ENCODE measurements at places on chromosomes 4 and X. TPM values are rescaled to one million over a fixed set of nuclear protein-coding genes. Genes with fewer than 3 reads are reported as not detected.

DNA sequence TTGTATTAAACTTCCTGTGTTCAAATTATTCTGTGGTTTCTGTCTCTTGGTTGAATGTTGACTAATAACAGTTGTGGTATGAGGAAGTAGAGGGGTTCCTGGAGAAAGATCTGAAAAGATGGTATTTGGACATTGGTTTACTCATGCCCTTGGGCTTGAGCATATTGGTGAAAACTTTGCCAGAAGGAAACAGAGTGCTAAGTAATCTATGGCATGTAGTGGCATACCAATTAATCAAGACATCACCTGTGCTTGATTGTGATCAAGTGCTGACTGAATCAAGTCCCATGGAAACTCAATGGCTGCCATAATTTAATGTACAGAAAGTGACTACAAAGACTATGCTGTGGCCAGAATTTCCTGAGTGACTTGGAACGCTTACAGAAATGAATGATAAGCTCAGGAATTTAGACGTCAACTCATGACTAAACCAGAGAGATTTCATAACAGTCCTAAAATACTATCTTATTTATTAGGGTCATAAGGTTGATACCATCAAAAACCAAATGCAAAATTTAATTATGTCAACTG lies 2062.9 kb downstream of the ARAP2 start:
- no peak for DNase-seq

- DNase-seq = no peak
Observed at GRCh38 chrX:149829751-149830191, 48.0 kb downstream of the MAGEA9 start.

GRCh38 chr4:75630937-75631329 lies 605 bp upstream of the CDKL2 start:
- DNase-seq = no peak

The BMP3 gene
- polyA plus RNA-seq = 0.34 TPM

The HTN3 gene
- not detected for polyA plus RNA-seq
